ENCODE measurements at places on chromosomes 2 and 18.

DNA sequence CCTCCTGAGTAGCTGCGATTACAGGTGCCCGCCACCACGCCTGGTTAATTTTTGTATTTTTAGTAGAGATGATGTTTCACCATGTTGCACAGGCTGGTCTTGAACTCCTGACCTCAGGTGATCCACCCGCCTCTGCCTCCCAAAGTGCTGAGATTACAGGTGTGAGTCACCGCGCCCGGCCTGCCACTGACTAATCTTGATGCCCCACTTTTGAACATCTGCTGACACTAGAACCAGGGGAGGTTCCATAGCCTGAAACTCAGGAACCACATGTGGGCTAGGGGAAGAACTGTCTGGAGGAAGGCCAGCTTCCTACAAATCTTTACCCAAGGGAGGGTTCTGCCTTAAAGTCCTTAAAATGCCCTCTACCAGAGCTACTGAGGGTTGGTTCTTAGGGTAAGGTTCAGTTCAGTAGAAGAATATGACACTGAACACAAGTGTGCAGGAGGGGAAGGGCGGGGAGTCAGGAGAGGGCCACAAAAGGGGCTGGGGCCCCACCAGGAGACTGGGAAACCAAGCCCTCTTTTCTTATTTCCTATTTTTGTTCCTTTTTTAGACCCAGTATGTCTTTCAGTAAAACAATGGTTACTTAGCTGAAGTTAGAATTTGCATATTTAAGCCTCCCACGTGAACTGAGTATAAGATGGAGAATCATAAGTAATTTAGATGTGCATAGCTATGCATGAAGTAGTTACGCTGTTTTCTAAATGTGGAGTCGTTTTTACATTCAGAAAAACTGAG, 6.3 kb upstream of the RAB31 start:
- no peak for DNase-seq

DNA sequence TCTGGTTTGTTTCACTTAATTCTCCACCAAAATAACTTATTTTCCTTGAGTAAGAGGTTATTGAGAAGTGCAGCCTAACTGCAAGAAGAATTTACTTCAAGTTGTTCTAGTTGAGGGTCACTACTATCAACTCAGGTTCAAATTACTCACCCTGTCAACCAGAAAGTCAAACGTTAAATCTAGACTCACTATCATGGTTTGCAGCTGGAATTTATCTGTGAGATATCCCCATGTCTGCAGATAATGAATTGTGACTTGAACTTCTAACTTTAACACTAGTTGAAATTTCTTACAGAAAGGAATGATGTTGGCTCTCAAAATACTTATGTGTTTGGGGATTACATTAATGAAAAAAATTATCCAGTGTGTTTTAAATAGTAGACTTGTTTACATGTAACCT, 1145.7 kb upstream of the NXPH2 start:
- no peak for DNase-seq

- no peak for DNase-seq
Measured at GRCh38 chr2:26352892-26353291, 6.3 kb upstream of the ADGRF3 start.

GRCh38 chr2:209525834-209526281, 102.0 kb downstream of the MAP2 start:
- DNase-seq: no peak

Data from CD4-positive, alpha-beta T cell treated with Interleukin-21 for 1 hour (primary cell).